ENCODE measurements at places on chromosomes 16 and 17.
A peak's percentile ranks its signal among the peaks of the same experiment; 100 is the strongest.

- peak overlapping the region; percentile 98 for H3K27ac ChIP-seq
- no peaks in the 10 kb centered on the region for H3K27me3 ChIP-seq
- DNase-seq, result no peak
- H3K4me3 ChIP-seq, result peak overlapping the region; percentile 85
These were observed 7.6 kb downstream of the CYTH1 start for GRCh38 chr17:78774453-78774852.

DNA sequence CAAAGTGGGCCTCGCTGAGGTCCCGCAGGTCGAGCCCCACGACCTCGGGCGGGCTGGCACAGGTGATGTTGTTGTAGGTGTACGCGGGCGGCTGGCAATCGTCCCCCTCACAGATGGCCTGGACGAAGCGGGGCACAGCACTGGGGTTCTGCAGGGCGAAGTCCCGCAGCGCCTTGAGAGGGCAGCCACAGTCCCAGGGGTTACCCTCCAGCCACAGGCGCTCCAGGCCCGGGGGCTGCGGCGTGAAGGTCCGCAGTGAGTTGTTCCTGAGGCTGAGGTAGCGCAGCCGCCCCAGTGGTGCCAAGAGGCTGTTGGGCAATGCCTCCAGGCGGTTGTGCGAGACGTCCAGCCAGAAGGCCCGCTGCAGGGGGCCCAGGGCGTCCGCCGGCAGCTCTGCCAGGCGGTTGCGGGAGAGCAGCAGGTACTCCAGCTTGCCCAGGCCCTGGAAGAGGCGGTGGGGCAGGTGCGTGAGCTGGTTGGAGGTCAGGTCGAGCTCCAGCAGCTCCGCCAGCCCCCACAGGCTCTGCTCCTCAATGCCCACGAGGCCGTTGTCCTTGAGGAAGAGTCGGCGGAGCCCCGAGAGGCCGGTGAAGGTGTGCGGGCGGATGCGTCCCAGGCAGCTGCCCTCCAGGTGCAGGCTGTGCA lies 2.8 kb downstream of the IGFALS start:
- H3K4me1 ChIP-seq, result no peaks in the 10 kb centered on the region
- no peak overlapping the region for H3K4me3 ChIP-seq
- no peak overlapping the region for H3K27ac ChIP-seq
- peaks cover 5% of the 10 kb centered on the region for H3K36me3 ChIP-seq
- DNase-seq, result no peak

DNA sequence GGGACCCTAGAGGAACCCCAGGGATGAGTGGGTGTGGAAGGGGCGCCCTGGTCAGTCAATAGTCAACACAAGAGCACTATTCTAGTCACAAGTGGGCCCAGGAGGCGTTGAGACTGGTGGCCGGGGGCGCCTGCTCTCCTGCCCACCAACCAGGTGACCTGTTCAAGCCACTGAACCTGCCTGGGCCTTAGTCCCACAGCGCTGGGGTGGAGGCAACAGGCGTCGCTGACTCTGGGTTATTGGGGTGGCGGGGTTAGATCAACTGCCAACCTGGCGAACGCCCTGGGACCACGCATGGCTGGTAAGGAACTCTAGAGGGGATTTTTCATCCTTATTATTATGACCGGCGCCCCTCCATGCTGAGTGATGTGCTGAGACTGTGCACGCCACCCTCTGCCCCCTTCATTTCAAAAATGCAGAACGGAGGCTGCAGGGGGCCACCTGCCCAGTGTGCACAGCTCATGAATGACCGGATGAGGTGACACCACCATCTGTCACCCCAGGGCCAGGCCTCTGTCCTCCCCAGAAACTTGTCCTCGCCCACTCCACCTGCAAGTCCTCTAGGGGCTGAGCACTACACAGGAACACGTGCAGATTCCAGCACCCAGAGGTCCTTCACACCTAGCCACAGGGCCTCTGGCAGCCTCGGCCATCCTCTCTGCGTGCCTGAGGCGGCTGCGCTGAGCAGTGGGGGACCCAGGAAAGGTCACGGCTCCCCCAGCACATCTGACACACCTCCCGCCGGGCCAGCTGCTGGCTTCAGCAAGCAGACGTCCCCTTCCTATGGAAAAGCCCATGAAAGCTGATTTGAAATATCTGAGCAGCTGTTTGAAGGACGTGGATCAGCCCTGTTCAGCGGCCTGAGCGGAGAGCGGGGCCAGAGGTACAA lies 51.6 kb upstream of the DNAH17 start:
- H3K27ac ChIP-seq, result no peak overlapping the region
- DNase-seq, result no peak
- peaks cover 1% of the 10 kb centered on the region for H3K27me3 ChIP-seq
- peaks cover 3% of the 10 kb centered on the region for H3K4me1 ChIP-seq
- H3K4me3 ChIP-seq, result no peak overlapping the region

DNA sequence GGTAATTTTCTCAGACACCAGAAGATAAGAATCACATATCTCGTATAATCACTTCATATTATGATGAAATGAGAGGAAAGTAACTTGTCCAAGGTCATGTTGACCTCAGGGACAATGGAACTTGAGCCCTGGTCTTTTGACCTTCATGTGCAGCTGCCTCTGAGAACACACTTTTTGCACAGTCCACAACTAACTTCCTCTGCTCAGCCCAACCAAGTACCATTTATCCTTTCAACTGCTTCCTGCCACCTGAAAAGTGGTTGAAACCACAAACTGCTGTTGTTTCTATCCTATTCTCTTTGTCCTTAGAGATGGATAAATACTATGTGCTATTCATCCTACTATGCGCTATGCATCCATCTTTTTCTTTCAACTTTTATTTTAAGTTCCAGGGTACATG lies 2.3 kb upstream of the CCL1 start:
- peaks cover 1% of the 10 kb centered on the region for H3K27me3 ChIP-seq
- peak overlapping the region; percentile 7 for H3K27ac ChIP-seq
- peaks cover 4% of the 10 kb centered on the region for H3K36me3 ChIP-seq
- no peak overlapping the region for H3K4me3 ChIP-seq

DNA sequence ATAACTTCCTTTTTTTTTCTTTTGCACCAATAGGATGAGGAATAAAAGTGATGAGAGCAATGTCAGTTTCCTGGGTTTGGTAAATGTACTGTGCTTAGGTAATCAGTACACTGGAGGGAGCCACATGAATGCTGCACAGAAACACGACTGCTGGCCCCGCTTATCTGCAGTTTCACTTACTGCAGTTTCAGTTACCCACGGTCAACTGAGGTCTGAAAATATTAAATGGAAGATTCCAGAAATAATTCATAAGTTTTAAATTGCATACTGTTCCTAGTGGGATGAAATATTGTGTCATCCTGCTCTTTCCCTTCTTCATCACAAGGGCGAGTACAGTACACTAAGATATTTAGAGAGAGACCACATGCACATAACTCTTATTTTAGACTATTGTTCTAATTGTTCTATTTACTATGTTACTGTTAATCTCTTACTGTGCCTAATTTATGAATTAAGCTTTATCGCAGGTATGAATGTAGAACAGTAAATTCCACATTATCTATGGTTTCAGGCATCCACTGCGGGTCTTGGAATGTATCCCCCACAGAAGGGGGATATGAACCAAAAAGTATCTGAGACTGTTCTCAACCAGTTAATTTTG lies 6.4 kb upstream of the LGALS3BP start:
- H3K4me1 ChIP-seq, result peaks cover 15% of the 10 kb centered on the region
- DNase-seq, result no peak
- peaks cover 17% of the 10 kb centered on the region for H3K36me3 ChIP-seq
- H3K4me3 ChIP-seq, result no peak overlapping the region
- H3K27me3 ChIP-seq, result no peaks in the 10 kb centered on the region
- no peak overlapping the region for H3K27ac ChIP-seq

DNA sequence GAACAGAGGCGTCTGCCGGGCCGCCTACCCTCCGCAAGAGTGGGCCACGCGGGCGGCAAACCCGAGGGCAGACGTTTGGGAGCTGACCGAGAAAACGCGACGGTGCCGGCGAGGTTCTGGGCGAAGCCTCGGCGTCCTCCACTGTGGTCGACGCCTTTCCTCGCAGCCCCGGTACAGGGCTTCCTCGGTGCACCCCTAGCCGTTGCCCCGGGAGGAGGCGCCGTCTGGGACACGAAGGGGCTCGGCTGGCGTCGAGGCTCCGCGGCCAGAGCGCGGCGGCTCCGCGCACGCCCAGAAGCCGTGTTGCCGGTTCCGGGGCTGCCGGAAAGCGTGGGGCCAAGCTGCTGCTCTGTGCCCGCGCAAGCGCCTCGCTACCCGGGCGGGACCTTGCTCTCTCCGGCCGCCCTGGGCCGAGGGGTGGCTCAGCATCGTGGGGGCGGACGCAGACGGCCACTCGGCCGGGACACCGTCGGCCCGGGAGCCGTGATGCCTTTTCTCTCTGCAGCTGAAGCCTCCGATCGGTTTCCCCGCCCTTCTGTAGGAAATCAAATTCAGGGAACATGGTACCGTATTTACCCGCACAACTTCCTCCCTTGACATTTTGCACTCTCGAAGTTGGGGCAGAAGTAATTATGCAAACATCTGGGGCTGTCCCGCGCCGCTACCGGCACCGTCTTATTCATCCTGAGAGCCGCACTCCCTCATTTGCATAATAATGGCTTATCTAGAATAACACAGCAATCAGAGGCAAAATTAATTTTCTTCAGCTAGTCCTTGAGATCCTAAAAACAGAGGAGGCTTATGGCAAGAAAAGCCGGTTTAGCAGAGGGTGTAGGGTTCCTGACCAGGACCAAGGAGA lies 7.3 kb upstream of the CBX8 start:
- H3K27me3 ChIP-seq, result peaks cover 76% of the 10 kb centered on the region
- peaks cover 36% of the 10 kb centered on the region for H3K4me1 ChIP-seq
- peaks cover 6% of the 10 kb centered on the region for H3K36me3 ChIP-seq
- H3K27ac ChIP-seq, result peak overlapping the region; percentile 76
- DNase-seq, result peak; percentile 55

DNA sequence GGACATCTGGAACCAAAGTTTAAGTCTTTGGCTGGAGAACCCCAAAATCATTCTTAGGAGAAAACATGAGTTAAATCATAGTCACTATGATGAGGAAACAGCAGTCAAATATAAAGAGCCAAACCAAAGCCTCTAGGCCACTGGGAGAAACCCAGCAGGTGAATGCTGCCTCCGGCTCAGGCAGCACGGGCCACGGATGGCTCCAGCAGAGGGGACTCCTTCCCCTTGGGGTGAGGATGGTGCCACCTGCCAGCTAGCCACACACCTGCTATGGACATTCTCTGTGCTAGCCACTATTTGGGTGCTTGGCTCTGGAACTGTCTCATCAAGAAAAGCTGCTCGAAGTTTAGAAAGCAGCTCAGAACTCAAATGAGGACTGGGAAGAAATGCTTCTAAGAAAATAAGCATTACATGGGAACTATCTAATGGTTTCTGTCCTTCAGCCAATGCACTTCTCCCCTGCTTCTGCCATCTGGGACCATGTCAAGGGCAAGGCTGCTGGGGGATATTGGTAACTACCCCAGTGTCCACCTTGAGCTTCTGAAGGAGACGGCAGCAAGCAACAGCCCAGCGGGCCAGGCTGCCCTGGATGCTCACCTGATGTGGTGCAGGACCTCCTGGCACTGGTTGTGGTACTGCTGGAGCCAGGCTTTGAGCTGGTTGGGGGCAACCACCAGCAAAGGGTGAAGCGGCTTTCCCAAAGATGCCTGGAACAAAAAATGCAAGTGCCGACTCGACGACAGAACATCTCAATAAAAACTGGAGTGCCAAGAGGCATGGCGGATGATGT lies 22.5 kb downstream of the ELAC2 start:
- no peak overlapping the region for H3K4me3 ChIP-seq
- no peak overlapping the region for H3K27ac ChIP-seq
- no peaks in the 10 kb centered on the region for H3K27me3 ChIP-seq
- peaks cover 71% of the 10 kb centered on the region for H3K36me3 ChIP-seq
- no peaks in the 10 kb centered on the region for H3K4me1 ChIP-seq
- no peak for DNase-seq

DNA sequence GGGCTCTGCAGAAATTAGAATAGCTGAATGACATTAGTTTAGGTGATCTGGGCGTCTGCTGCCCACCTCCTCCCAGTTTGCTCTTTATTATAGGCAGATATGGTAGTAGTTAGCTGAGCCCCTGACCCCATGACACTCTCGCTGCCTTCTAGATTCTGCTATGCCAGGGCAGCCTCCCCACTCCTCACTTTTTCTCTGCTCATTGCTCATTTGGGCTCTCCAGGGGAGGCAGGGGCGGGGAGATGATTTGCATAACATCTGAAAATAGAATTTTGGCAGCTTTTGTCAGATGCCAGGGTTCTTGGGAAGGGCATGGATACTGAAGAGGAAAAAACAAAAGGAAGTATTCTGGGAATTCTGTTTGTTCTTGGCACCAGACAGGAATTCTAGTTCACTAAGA lies 78.0 kb upstream of the GAS7 start:
- no peaks in the 10 kb centered on the region for H3K36me3 ChIP-seq
- H3K4me1 ChIP-seq, result no peaks in the 10 kb centered on the region
- no peak overlapping the region for H3K4me3 ChIP-seq
- no peaks in the 10 kb centered on the region for H3K27me3 ChIP-seq

DNA sequence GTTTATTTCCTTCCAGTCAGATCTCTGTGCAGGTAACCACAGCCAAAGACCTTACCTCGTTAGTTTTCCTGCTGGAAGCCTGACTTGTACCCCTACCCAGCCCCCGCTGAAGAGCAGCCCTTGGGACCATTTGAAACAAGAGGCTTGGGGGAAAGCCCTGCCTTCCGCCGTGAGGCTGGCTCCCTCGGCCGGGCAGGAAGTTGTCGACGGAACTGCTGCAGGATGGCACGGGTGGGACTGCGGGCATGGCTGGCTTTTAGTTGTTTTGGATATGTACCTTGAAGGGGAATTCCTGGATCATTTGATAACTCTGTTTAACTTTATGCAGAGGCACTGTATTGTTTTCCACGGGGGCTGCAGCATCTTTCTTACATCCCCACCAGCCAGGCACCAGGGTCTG lies 49.0 kb upstream of the ENDOV start:
- no peaks in the 10 kb centered on the region for H3K27me3 ChIP-seq
- no peak overlapping the region for H3K27ac ChIP-seq
- H3K4me3 ChIP-seq, result no peak overlapping the region
- DNase-seq, result no peak

GRCh38 chr16:7140899-7141298 lies 191.7 kb upstream of the RBFOX1 start:
- H3K4me3 ChIP-seq, result no peak overlapping the region
- H3K27ac ChIP-seq, result no peak overlapping the region
- no peaks in the 10 kb centered on the region for H3K27me3 ChIP-seq
- no peak for DNase-seq

DNA sequence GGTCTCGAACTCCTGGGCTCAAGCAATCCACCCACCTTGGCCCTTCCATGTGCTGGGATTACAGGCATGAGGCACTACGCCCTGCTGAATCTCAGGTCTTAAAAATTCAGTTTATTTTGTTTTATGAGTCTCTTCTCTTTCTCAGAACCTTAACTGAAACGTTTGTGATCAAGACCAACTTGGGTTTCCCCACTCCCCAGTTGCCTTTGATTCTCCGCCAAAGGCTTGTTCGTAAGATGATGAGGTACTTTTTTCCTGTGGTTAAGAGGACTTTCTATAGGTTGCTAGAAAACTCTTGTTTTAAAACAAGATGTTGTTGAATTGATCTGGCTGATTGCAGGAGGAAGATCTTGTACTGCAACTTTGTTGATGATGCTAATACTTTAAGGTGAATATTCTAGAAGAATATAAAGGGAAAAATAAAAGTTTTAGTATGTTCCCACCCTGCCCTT lies 11.7 kb downstream of the ABCC1 start:
- peak overlapping the region; percentile 98 for H3K27ac ChIP-seq
- DNase-seq, result peak; percentile 74
- peaks cover 68% of the 10 kb centered on the region for H3K4me1 ChIP-seq
- H3K27me3 ChIP-seq, result no peaks in the 10 kb centered on the region
- H3K4me3 ChIP-seq, result peak overlapping the region; percentile 73

All from activated T-helper 2 cell treated with anti-CD3 and anti-CD28 coated beads, Interferon-gamma antibody, Interleukin-2, Interleukin-4, amounts not matched to agents 10 μg/mL and 5 μg/mL and 100 μg/mL, durations not matched to agents 14 hours and 24 hours and 36 hours (primary cell).